ENCODE measurements at places on chromosomes 11 and 22.
A peak's percentile ranks its signal among the peaks of the same experiment; 100 is the strongest.

DNA sequence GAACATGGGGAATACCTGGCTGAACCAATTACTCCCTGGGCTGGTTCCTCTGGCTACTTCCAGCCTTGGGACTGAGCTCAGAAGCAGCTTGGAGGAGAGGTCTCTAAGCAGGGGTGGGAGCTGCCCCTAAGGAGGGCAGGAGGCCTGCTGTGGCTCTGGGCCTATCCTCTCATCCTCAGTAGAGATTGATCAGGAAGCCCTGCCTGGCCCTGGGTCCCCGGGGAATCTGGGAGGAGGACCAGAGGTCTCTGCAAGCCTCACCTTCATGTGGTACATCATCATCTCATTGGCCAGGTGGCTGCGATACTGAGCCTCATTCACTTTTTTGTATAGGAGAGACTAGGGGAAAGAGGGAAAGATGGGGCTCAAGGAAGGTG is 91.1 kb downstream of the PDE2A start:
- DNase-seq, result no peak

GRCh38 chr11:64868904-64869570 is 9.4 kb downstream of the EHD1 start:
- no peak for DNase-seq

GRCh38 chr11:28606930-28607329 is 498.7 kb downstream of the METTL15 start:
- DNase-seq, result no peak

GRCh38 chr11:126345759-126346585 is 9.5 kb upstream of the ST3GAL4 start:
- DNase-seq, result no peak

GRCh38 chr22:46507451-46508425 is 29.7 kb downstream of the CELSR1 start:
- DNase-seq, result no peak

DNA sequence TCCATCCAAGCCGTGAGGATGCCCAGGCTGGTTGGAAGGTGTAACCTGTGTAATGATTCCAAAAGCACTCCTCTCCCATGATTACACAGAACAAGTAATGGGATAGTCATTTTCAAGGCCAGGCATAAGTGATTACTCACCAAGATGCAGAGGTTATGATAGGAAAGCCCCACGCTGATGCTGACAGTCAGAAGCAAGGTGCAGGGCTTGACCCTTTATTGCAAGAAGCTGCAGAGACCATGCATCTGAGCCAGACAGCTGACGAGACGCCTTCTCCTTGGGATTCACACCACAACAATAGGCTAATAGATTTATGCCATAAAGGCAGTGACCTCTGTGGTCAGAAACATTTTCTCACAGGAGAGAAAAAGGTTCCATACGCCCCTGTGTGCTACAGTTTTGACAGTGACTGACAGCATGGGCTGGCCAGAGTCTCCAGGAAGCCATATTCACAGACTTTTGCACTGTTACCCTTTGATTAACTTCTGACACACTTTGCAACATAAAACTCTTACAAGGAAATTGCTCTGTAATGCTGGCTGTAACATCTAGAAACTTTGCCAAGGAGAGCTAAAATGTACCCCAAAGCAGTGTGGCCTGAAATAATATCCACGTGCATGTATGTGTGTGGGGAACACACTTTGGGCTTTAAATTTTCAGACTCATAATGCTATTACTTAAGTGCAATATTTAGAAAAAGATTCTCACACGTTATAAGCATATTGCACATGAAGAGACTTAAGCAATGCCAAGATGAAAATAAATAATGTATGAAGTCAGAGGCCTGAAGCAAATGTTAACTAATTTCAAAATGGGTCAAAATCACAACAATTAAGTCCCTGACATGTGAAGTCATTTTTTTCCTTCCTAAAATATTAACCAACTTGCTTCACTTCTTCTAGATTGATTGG is 1079.0 kb upstream of the TENM4 start:
- DNase-seq, result no peak

GRCh38 chr22:37304595-37305343 is 22.5 kb downstream of the CYTH4 start:
- DNase-seq, result no peak

GRCh38 chr22:37442537-37442936 is 15.3 kb upstream of the ELFN2 start:
- no peak for DNase-seq

DNA sequence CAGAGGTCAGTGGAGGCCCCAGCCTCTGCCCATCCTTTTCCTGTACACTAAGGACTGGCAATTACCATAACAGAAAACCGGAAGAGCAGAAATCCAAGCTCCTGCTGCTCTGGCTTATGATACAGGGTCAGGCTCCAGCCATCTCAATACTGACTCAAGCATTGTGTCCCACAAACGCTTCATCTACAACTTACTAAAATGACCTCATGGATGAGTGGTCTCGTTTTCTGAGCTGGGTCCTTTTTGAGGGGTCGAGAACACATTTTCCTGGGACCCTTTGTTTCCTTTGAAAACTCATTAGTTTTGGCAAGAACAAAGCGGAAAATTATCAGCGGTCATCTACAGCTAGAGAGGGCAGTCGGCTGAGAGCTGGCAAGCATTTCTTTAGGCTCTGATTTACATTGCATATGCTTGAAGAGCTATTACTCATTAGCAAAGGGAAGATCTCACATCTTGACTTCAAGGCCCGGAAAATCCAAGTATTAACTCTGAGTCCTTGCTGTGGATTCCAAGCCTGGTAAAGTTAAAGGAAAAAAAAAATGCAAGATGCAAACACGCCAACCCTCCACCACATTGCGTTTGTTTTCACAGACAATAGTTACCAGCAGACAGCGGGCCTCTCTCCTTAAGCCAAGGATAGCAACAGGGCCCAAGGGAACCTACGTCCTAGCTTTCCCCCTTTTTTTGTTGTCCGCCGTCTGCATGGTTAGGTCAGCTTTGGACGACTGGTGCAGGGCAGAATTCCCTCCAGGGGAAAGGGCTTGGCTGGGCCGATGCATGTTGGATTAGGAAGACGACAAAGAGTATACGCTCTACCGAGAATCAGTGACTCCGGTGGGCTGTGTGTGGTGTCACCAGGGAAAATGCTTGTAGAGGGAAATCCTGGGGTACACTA is 1.8 kb downstream of the TESMIN start:
- DNase-seq, result no peak

DNA sequence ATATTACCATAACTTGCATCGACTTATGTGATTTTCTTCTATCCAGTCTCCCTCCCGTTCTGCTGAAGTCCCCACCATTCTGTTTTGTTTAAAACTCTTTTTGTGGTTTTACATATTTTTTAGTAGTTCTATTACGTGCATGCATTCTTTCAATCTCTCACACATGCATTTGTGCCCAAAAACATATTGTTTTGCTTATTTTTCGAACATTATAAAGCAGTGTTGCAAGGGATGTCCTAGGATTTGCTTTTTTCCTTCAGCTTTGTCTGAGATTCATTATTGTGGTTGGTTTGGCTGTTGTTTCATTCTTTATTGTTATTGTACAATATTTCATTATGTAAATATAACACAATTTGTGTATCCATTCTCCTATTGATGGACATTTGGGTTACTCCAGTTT is 235.7 kb downstream of the DYNC2H1 start:
- no peak for DNase-seq

- DNase-seq, result no peak
These were observed 44.5 kb upstream of the RRM1 start for GRCh38 chr11:4050138-4050537.

GRCh38 chr22:36297568-36297967 is 44.6 kb downstream of the APOL1 start:
- no peak for DNase-seq

DNA sequence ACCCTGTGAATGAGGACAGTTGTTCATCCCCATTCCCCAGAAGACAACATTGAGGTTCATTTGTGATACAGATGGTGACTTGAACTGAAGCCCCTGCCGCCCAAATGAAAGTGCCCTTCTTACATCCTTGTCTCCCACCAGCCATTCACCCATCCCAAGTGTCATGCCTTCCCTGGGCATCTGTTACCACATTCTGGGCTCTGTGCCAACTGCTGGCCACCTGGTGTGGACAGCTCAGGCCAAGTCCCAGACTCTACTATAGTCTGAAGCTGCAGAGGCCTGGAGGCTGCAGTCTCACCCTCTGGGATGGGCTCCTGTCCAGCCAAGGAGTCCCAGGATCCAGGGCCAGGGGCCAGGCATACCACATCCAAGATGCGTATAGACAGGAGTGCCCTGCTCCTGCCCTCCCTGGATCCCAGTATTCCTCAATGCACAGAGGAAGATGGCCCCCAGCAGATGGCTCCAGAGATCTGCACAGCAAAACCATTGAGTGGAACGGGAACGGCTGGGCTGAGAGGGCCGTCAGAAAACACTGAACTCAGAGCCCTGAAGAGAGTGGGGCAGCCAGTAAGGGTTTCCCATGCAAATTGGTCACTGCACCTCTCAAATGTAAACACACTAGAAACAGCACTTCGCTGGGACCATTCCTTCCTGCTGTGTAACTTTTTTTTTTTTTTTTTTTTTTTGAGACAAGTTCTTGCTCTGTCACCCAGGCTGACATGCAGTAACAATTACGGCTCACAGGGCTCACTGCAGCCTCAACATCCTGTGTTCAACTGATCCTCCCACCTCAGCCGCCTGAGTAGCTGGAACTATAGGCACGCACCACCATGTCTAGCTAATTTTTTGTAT is 22.8 kb downstream of the ARRB1 start:
- no peak for DNase-seq

- DNase-seq, result no peak
These were observed 100.7 kb downstream of the CELSR1 start for GRCh38 chr22:46436595-46437175.

DNA sequence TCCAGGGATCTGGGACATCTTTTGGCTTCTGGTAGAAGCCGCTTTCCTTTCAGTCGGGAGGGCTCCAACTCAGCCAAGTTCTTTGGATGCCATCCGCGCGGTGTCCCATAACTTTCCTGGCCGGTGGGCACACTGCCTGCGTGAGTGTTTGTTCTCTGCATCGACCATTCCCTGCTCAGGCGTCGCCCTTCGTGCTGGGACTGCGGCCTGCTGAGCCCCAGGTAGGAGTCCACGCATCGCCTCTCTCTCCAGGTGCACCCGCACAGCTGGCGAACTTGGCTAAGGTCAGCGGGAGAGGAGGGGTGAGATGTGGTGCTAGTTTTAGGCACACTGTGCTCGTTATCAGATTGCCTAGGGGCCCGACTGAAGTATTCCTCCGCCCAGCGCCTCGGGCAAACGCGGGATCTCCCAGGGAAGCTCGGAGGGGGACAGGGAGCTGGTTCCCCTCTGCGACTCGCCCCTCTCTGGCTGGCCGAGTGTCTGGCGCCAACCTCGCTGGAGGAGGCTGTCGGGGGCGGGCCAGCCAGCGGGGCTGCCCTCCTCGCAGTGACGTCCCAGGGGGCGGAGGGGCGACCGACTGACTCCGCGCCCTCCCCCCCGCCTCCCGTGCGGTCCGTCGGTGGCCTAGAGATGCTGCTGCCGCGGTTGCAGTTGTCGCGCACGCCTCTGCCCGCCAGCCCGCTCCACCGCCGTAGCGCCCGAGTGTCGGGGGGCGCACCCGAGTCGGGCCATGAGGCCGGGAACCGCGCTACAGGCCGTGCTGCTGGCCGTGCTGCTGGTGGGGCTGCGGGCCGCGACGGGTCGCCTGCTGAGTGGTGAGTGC is at the start of gene LAYN:
Gene LAYN (plus strand): TSS at position 607 of the 823 bp plus-strand sequence. CDS start 124 bp downstream, at position 731.
- no peak for DNase-seq

GRCh38 chr22:26556904-26557303 is 33.0 kb downstream of the TPST2 start:
- DNase-seq, result no peak

DNA sequence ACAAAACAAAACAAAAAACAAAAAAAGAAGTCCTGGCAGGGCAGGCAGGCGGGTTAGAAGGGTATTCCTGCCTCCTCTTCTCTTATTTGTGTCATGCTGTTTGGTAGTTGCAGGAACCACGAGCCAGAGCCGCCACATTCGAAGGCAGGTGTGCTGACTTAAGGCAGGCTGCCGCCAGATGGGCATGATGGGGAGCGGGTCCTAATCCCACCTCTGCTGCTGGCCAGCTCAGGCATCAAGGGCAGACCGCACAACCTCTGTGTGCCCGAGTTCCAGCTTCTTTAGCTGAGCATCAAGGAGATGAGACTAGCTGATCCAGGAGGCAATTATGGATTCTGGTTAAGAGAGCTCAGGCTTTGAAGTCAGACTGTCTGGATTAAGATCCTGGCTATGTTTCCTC is 12.1 kb downstream of the OAF start:
- DNase-seq, result no peak

- DNase-seq, result no peak
These were observed 5.2 kb upstream of the TNFRSF13C start for GRCh38 chr22:41931701-41932269.

DNA sequence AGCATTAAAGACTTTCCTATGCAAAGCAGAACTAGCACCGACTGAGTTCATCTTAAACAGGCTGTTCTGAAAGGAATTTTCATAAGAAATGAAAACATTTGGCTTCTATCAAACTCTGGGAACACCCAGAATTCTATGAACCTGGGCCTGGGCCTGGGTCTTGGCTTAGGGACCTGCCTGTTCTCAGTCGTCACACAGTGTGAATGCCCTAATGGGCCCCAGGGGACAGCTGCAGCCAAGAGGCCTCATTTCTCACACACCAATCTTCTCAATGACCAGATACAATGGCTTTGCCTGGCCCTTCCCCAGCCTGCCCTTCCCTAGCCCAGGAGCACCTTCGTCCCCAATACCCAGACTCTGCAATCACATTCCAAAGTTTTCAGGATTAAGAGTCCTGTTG is 234.9 kb upstream of the ARHGAP20 start:
- no peak for DNase-seq

DNA sequence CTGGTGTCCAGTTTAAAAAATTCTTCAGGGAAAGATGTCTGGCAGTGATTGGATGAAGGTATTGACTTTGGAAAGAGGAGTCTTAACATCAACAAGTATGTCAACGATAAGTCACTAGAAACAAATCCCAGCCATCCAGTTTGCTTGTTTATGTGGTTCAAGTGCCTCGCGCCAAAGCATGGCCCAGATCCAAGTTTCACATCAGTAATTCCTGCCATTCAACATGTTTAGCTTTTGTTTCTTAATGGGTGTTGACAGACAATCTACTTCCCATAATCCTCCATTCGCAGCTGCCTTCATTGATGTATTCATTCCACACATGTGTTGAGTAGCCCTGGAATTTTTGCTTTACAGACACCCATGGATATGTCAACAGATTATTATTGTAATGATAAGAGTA is 77.8 kb downstream of the UBASH3B start:
- no peak for DNase-seq

GRCh38 chr22:36493690-36494110 is 12.3 kb upstream of the TXN2 start:
- no peak for DNase-seq

- DNase-seq, result peak; percentile 30
These were observed 40.8 kb upstream of the MYO18B start for GRCh38 chr22:25701056-25701780.

- no peak for DNase-seq
These were observed 55.7 kb upstream of the PICALM start for GRCh38 chr11:86124251-86125233.

DNA sequence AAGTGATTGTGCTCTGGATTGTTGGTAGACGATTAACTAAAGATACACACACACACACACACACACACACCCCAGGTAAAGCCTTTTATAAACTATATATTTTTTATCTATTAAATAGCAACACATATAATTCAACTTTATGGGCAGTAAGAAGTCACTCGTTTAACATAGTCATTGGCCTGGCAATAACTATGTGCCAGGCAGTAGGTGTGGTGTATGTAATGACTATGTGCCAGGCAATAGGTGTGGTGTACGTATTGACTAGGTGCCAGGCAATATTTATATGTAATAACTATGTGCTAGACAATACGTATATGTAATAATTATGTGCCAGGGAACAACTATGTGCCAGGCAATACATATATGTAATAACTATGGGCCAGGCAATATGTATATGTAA is 40.0 kb upstream of the TENM4 start:
- DNase-seq, result no peak
